Head of caudate nucleus (tissue), 42 donors: ENCODE measurements at places on chromosomes 2 and 18.

GRCh38 chr2:33115728-33116127 lies 169.0 kb downstream of the LTBP1 start:
- DNase-seq, result no peak

DNA sequence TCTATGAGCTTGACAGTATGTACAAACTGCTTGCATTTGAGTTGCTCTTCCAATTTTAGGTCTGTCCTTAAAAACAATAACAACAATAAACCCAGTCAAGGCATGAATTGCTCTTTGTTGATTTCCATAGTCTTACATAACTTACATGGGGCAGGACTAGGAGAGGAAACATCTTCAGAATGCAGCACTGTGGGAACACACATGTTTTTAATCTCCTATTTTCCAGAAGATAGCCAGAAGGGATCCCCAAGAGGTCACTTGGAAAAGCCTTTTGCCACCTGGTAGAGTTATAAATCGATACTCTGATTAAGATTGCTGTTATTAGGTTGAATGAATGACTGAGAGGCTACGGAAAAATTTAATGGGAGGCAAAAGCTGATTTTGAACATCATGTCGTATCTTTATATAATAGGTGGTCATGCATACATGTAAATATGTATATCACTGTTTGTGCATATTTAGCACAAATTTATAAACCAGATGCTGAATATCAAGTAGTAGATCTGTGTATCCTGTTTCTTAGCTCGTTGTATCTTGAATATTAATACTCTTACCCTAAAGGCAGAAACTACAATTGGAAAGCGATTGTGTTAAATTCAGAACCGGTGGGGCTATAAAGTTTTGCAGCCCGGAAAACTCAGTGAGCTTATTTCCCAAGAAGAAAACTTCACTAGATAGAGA lies 479.4 kb upstream of the TCF4 start:
- no peak for DNase-seq

- DNase-seq, result no peak
Measured at GRCh38 chr2:102052365-102052764, 60.6 kb downstream of the IL1R2 start.

DNA sequence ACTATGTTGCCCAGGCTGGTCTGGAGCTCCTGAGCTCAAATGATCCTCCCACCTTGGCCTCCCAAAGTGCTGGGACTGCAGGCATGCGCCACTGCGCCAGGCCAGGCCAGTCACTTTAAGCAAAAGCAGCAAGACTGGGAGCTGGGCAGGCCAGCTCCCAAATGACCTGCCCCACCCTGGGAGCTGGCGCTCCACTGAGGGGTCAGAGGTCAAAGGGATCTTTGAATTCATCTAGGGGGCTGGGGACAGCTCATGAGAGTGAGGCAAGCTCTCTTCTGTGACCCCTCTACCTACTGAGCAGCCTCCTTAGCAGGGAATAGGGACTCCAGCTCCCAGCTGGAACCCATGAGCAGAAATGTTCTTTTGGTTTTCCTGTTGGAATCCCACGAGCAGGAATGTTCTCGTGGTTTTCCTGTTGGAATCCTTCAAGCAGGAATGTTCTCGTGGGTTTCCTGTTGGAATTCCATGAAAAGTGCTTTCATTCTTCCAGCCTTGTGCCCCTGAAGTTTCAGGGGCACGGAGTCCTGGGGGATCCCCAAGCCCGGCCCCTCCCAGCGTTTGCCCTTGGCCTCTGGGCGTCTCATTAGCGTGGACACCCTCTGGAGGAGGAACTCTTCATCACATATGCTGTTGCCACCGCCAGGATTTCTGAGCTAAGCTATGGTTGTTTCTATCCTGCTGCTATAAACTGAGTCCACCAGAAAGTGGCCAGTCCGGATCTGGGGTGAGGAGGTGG lies 162.0 kb upstream of the HAAO start:
- no peak for DNase-seq

DNA sequence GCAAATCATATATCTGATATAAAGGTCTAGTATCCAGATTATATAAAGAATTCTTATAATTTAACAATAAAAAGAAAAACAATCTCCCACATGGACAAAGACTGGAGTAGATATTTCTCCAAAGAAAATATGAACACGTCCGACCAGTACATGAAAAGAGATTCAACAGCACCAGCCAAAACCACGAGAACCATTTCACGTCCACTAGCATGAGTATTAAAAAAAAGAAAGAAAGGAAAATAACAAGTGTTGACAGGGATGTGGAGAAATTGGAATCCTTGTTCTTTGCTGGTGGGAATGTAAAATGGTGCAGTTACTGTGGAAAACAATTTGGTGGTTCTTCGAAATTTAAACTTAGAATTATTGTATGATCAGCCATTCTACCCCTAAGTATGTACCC lies 432.7 kb upstream of the TRIB2 start:
- no peak for DNase-seq

- DNase-seq, result no peak
Measured at GRCh38 chr18:58615140-58616132, 13.5 kb downstream of the ALPK2 start.

- no peak for DNase-seq
Measured at GRCh38 chr2:160338901-160339685, 139.0 kb upstream of the ITGB6 start.

DNA sequence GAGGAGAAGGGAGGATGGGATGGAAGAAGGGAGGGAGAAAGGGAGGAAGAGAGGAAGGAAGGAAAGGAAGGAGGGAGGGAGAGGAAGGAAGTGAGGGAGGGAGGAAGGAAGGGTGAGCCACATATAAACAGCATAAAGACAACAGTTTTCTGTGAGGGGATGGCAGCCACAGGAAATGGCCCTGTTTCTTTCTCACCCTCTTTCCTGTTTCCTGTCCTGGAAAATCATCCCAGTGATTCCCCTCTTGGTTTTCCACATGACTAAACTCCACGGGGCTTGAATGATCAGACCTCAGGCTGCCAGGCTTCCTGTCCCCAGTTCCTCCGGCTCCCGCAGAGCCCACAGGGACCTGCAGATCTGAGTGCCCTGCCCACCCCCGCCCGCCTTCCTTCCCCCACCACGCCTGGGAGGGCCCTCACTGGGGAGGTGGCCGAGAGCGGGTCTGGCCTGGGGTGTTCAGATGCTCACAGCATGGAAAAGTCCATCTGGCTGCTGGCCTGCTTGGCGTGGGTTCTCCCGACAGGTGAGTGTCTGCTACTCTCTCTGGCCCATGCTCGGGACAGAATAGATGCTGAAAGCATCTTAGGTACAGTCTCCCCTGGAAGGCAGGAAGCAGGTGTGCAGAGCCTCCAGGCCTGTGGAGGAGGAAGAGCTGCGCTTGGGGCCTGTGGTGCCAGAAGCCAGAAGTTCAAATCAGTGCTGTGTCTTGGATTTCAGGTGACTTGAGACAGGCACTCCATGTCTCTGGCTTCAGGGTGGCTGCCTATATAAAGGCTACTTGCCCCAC lies at the start of gene SIGLEC15:
TSS of gene SIGLEC15 (plus strand) at position 418 of the 787 bp plus-strand sequence. CDS start at position 472, 54 bp downstream.
- DNase-seq, result no peak

DNA sequence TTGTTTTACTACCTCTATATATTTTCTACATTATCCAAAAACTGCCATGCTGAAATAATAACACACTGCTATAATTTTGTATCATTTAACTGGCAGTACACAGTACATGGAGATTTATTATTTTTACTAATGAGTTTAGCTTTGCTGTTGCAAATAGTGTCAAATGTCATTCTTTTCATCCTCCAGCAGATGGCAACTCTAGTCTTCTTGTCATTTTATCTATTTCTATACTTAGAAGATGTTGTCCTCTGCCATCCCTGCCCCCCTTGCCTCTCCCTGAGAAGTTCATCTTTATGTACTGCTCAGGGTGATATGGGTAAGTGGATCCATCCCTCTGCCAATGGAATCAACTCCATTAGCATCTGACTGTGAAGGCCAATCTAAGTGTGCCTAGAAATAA lies 21.7 kb upstream of the LRRTM1 start:
- DNase-seq, result peak; percentile 27

DNA sequence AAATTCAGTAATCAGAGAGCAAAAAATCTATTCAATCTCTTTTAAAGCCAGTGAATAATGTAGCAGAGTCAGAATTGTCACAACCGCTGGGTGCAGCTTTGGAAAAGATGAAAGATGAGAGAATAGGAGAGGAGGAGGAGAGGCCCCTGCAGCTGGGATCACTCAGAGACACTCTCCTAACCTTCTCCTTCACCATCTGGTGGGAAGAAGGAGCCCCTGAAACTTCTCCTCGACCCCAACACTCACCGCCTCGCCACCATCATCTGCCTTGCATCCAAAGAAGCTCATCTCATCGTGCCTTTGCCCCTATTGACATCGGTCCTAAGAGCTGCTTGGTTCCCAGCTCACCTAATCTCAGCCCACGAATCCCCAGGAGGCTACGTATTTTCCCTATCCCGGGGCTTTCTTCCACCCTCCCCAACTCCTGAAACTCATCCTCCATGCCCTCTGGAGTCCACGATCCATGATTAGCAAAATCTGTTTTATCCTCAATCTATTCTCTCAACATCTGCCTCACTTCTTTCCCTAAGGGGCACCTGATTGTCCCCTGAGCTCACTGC lies 58.5 kb downstream of the PKDCC start:
- DNase-seq, result no peak

GRCh38 chr2:223865124-223865523 lies 27.7 kb upstream of the AP1S3 start:
- no peak for DNase-seq

GRCh38 chr2:238771218-238771617 lies 76.7 kb upstream of the TWIST2 start:
- no peak for DNase-seq

- no peak for DNase-seq
Measured at GRCh38 chr18:10379522-10379921, 74.9 kb upstream of the APCDD1 start.

GRCh38 chr18:61471942-61472341 lies 138.7 kb downstream of the CDH20 start:
- no peak for DNase-seq

DNA sequence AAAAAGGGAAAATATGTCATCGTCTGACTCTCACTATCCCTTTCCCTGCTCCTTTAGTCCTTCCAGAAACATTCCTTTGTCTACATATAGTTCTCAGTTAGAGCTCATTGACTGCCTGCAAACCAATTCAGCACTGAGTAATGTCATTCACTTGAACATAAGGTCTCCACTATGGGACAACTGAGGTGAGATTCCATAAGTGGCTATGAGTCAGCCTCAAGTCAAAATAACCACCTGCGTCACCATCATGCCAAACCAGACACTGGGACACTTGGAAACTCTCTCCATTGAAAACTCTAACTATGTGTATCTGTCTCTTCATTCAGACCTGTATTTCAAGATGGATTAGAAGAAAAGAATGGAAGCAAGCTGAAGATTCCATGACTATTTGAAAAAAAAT lies 878.0 kb upstream of the PIK3C3 start:
- DNase-seq, result no peak

GRCh38 chr18:4453567-4453873 lies 1.6 kb downstream of the DLGAP1 start:
- no peak for DNase-seq

DNA sequence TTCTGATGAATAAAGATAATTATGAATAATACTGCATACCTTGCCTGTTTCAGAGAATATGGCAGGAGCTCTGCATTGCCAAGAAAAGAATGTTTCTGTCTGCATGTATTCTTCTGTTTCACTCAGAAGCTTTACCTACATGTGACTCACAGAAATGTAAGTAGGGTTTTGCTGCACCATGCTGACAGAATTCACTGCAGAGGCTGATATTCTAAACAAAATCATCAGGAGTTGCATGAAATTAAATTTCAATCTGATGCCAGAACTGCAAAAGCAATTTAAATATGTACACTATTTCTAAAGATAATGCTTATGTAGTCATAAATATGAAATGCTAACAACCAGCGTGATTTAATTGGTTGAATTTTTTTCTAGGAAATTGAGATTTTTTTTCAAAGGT lies 332.8 kb upstream of the FSHR start:
- DNase-seq, result no peak

DNA sequence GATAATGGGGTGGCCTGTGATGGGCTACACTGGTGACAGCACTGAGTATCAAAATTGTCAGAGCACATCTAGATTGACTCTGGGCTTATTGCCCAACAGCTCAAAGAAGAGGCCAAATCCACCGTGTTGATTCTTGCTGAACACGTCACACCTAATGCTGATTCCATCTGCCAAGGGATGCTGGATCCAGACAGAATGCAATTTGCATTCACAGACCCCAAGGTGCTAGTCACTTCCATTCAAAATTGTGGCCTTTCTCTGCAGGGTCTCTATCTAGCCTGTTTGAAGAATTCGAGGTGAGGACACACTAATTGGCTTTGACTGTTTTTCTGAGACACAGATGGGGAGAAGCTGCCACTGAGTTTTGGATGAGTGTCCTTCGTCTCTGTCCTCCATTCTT lies 13.5 kb upstream of the GPR39 start:
- no peak for DNase-seq

GRCh38 chr2:194166818-194167217 lies 1490.2 kb upstream of the SLC39A10 start:
- no peak for DNase-seq

DNA sequence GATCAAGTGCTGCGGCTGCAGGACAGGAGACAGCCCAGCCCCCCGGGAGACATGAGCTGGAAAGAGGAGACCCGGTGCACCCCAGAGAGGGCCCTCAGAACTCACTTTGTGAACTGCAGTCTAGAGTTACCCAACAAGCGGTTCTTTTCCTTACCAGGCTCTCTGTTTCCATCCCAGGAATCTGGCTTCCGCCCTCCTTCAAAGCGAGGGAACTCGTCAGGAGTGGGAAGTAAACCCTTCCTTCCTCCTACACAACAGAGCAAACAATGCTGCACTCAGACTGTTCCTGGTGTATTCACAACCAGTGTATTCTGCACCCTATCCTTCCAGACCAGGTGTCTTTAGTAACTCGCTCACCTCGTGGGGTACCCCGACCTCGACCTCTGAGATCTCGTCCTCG lies 8.0 kb downstream of the SFT2D3 start:
- DNase-seq, result no peak

- DNase-seq, result peak; percentile 82
Measured at GRCh38 chr2:96928277-96928781, 58.1 kb downstream of the FAM178B start.

DNA sequence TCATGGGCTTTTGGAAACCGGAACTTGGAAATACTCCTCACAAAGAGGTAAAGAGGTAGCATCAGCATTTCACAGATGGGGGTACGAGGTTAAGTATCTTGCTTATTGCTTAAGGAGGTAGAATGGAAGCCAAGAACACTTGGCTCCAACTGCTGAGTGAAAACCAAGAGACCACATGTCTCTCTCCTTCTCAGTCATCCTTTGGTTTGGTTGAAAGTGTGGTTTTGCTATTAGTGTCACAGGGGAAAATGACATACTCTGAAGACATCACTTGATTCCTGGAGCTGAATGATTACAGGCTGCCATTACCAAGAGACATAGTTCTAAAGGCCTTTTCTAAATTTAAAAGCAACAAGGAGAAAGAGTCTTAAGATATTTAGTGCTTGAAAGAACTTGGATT lies 41.5 kb downstream of the ANTXR1 start:
- no peak for DNase-seq

DNA sequence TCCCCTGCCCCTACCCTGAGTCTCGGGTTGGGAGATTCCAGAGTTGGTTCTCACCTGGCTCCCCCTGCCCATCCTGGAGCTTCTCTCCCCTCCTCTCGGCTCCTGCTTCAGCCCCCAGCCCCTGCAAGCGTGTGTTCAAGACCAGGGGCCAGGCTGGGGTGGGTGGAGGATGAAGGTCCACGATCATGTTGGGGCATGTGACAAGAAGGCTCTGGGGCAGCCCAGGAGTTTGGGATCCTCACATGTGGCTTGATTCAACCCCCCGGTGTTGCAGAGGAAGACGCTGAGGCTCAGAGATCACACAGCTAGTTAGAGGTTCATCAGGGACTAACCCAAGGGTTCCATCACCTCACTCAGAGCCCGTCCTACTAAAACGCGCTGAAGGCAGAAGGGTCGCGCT lies 14.2 kb upstream of the TUBB6 start:
- DNase-seq, result no peak

- no peak for DNase-seq
Measured at GRCh38 chr2:114222344-114222743, 220.1 kb upstream of the DPP10 start.
